ENCODE measurements at places on chromosomes 3 and 15. TPM values are rescaled to one million over a fixed set of nuclear protein-coding genes. Genes with fewer than 3 reads are reported as not detected.
A peak's percentile ranks its signal among the peaks of the same experiment; 100 is the strongest.

DNA sequence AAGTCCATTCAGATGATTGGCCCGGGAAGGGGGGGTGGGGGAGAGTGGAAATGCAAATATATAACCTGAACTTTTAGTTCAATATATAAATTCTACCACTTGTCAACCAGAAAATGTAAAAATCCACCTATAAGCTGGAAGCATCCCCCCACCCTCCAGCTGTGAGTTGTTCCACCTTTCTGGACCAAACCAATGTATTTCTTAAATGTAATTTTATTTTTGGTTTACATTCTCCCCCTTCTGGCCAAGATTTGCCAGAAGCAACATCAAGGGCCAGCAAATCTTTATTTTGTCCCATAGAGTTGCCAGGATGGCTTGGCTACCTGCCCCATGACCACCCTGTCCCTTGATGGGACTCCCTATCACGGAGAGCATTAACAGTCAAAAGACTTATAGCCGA lies 545.7 kb downstream of the TBL1XR1 start:
- no peak for DNase-seq

- DNase-seq, result no peak
These were observed 44.3 kb upstream of the POLR2M start for GRCh38 chr15:57662091-57662744.

- no peak for DNase-seq
These were observed 33.0 kb downstream of the HES1 start for GRCh38 chr3:194168994-194169393.

DNA sequence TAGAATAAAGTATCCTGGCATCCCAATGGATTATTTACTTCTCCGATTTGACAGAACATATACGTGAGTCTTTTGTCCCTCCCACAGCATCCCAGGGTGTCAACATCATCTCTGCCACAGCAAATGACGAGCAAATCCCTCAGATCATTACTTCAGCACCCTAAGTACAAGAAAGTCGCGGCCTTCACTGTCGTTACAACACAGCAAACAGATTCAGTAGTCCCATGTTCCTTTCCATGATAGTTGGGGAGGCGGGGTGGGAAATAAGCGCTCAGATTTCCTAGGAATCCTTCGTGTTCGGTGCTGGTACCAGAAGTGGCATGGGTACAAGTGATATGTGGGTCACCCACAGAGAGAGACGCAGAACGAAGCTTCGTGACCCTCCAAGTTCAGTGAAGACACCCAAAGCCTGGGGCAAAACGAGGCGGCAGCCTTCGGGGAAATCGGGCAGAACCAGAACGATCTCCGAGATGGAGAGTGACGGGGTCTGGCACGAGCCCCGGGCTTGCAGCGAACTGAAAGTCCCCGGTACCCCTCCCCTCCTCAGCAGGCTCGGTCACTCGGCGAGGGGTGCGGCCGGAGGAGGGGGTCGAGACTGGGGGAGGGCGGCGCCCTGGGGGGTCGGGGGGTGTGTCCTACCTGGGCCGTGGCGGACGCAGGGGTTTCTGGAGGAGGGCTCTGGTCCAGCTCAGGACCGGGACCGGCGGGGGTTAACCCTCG lies 619 bp downstream of the TTBK2 start:
- peak; percentile 29 for DNase-seq

GRCh38 chr3:173737167-173737808 lies 339.7 kb downstream of the NLGN1 start:
- no peak for DNase-seq

DNA sequence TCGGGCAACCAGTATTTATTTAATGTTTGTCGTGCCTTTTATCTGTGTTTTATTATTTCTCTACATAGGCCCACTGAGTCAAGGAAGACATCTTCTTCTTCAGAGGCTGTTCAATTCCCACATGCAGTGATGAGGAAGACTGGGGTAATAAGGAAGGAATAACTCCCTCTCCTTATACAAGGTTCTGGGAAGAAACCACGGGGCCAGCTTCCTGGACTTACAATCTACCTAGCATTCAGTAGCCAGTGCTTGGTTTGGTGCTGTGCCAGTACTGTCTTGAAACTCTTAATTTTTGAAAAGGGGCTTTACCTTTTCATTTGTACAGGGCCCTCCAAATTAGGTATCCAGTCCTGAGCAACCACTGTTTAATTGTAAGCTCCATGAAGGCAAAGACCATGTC lies 51.2 kb downstream of the SRGAP3 start:
- DNase-seq, result no peak

- DNase-seq, result no peak
These were observed 19.9 kb downstream of the BBX start for GRCh38 chr3:107542665-107543064.

GRCh38 chr3:159669766-159670165 lies 318.9 kb upstream of the IL12A start:
- DNase-seq, result no peak

- no peak for DNase-seq
These were observed 83.6 kb downstream of the CLSTN2 start for GRCh38 chr3:140018556-140018955.

- DNase-seq, result no peak
These were observed 20.5 kb downstream of the CPN2 start for GRCh38 chr3:194330579-194330978.

DNA sequence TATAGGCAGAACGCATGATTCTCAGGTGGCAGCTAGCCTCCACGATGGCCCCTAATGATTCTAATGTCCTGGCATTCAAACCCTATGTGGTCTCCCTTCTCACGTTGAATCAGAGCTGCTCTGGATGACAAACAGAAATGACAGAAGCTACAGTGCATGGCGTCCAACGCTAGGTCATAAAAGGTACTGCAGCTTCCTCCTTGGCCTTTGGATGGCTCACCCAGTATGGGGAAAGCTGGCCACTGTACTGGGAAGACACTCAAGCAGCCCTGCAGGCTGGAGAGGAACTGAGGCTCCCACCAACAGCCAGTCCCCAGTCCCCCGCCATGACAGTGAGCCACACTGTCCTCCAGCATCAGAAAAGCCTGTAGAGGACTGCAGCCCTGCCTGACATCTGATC lies 286.3 kb downstream of the FAM43A start:
- no peak for DNase-seq

GRCh38 chr3:63458405-63458804 lies 180.3 kb downstream of the SYNPR start:
- no peak for DNase-seq

DNA sequence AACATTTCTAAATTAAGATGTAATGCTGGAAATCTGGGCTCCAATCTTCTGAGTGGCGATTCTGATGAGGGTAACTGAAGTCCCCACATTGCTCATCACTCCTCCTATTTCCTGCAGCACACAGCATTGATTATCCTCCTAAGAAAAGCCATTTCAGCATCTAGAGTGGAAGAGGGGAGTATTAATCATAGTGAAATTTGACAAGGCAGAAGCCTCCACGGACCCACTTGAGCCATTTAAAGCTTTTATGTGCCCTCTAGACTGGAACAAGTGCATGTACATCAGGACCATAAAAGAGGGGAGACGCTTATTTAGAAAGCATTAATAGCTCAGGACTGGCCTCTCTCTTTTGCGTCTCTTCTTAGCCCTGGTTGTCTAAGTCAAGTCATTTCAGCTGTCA lies 25.8 kb downstream of the AQP9 start:
- DNase-seq, result no peak

GRCh38 chr3:9732740-9733115 lies 1.2 kb downstream of the BRPF1 start:
- no peak for DNase-seq

DNA sequence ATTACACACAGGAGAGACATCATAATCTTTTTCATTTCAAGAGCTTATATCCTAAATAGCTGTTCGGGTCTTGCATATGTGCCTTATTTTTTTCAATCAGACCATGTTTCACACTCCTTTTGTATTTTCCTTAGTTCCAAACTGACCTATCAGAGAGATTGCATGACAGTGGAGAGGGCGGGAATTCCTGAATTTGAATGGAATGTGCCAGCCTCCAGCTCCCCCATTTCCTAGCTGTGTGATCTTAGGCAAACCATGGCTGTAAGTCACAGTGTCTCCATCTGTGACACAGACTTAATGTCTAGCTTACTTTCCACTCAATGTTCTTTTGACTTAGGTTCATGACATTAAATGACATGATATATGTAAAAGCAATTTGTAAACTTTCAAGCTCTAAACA lies 62.0 kb upstream of the CSTA start:
- no peak for DNase-seq

DNA sequence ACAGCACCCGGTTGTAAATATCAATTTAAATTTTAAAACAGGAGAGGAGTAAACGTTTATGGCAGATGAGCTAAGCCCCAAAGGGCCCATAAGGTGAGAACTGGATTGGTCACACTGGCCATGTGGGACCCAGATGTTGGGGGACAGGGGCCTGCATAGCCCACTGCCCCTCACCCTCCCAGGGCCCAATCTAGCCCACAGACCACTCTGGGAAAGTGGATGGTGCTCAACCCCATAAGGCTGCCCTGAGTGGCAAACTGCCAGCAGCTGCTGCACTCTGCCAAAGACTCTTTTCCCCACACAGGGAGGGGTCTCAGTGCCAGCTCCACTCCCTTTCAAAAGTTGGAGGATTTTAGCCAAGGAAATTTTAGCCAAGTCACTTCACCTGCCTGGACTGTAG lies 42.5 kb downstream of the CCDC12 start:
- no peak for DNase-seq

GRCh38 chr15:101566748-101567488 lies 77.4 kb upstream of the PCSK6 start:
- DNase-seq, result no peak

DNA sequence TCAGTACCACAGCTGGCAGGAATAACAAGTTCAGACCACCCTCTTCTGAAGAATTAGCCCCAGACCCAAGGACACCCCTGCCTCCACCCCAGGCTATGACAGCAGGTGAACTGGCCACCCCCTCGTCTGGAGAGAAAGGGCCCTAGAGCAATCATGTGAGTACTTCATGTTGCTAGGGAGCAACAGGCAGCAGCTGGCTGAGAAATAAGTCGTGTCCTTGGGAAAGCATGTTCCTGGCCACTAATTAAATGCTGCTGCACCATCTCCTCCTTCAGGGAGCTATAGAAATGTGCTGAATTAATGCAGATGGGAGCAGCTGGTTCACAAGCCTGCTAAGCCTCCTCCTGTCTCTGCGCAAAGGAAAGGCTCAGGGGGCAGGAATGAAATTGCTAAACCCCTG lies 31.5 kb downstream of the MRPS11 start:
- no peak for DNase-seq

Gene TMEM158
- total RNA-seq, result not detected

Gene MME
- not detected for total RNA-seq

Gene CKMT1A
- total RNA-seq, result not detected
